K562 (cell line): ENCODE measurements at places on chromosomes 12 and 14.
A peak's percentile ranks its signal among the peaks of the same experiment; 100 is the strongest.

DNA sequence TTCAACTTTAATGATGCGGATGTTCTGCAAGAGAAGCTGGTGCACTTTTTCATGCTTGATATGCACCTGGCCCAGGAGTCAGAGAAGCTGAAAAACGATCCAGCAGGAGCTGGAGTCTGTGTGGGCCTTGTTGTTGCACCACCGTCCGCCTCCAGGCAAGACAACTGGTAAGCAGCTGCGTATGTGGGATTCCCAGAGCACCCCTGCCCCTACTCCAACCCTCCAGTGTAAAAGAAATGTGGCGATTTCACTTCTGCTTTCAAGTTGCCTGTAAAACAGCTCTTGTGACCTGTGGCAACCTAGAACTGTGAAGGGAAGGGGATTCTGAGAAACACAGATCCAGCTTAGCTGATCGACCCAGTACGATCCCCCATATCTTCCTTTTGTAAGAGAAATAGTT is 154.1 kb upstream of the PELI2 start:
- DNase-seq, result no peak

- DNase-seq, result no peak
These were observed 213.7 kb upstream of the NPAS3 start for GRCh38 chr14:32724867-32725471.

DNA sequence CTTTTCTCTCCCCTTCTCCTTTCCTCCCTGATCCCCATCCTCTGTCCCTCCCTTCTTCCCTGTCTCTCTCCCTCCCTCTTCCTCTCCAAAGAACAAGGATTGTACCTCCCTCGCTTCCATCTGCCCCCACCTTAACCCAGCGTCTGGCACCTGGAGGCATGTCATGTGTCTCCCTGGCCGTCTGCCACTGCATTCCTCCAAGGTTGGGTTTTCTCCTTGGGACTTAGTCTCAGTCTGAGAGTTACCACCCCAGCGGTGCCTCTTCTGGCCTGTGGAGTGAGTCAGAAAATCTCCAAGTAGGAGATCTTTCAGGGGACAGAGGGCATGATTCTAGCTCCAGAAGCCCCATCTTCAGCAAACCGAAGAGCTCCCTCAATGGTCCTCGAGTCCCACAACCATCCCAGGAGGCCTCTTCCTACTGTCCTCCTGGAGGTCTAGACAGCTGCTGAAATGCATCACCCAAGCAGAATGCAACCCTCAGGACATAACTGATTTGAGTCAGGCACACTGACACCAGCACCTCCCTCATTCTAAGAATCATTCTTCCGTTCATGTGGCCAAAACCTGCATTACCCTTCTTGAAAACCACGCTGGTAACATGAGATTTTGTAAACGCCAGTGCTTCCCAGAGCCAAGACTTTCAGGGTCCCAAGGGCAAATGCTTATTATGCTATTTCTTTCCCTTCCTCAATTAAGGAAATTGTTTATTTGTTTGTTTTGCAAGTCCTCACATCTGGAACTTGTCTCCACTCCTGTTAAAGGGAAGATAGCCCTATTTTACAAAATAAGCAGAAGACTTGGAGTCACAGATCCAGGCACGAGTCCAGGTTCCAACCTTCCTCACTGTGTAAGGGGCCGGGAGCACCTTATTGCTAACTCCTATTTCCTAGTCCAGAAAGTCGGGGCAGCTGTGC is 463.2 kb downstream of the BCL11B start:
- DNase-seq, result no peak

DNA sequence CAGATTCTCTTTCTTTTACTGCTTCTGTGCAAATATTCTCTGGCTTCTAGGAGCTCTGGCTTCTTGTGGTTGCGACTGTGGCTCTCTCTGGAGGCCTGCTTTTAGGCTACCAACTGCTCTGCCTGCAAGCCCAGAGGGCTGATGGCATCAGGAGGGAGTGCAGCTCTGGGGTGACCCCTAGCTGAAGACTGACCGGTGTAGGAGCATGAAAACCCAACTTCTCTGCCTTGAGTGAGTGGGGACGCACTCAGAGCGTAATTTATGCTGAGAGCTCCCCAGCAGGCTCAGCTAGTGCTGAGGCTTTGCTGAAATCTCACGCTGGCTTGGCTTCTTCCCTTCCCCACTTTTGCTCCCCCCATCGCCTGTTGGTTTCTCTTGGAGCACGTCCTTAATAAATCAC is 29.9 kb upstream of the RBM19 start:
- peak; percentile 12 for DNase-seq

DNA sequence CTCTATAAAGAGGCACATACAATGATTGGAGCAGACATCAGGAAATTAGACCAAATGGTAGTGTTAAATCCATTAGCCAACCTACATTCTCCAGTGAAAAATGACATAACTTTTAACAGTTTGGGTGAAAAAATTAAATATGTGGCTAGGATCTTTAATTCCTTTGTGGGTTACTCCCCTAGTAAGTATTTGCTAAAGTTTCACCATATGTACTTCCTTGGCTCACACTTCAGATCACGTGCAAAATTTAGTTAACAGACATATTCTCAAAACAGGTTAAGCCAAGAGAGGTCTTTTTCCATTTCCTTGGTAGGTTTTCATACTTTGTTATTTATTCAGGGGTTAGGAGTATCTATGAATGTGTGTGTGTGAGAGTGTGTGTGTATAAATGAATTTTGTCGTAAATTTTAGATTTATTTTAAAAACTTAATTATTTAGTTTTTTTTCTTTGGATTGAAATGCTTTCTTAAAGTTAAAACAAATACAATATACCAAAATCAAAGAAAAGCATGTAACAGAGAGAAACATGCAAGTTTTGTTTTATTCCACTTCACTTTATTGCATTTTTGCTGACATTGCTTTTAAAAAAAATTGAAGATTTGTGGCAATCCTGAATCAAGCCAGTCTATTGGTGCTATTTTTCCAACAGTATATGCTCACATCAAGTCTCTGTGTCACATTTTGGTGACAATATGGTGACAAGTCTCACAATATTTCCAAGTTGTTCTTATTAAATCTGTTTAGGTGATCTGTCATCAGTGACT is 258.7 kb downstream of the FLRT2 start:
- DNase-seq, result no peak

DNA sequence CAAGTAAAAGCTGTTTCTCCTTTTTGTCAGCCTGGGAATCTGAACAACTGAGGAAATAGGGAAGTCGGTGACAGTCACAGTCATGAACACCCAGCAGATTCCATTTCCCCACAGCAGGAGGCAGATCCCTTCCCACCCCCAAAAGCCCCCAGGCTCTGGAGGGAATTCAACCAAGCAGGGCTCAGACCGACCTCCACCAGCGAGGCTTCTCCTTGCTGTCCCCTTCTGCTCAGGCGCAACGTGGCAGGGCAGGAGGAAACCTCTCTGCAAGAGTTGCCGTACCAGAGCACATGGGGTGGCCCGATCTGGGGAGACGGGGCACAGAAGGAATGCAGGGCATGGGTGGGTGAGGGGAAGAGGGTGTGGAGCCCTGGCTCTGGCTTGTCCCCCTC is 319 bp downstream of the GALNT6 start:
- DNase-seq, result no peak

DNA sequence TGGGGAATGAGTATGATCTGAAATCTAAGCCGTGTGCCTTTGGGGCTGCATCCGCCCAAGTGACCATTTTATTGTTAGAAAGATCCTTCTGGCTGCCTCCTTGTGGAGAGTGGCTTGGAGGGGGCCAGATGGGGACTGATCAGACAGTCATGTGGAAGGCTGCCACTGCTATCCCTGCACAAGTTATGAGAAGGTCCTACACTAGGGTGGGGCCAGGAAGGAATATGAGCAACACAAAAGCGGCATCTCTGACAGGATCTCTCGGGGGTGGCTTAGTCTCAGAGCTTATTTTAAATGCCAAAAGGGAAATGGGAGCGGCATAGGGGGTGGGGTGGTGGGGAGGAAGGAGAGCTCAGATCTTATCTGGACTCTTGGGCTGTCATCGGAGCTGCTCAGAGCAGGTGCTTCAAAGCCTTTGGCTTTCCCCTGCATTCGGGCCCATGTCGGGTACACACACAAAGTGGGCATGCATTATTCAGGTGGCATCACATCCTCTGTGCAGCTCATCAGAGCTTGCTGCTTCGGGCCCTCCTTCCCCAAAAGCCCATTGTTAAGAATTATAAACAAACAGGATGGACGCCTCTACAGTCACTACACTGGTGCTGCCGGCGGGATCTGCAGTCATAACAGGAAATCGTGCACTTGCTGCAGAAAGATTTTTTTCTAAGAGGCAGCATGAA is 805.4 kb downstream of the VRK1 start:
- no peak for DNase-seq

GRCh38 chr14:91945751-91946621 is 1.5 kb downstream of the FBLN5 start:
- DNase-seq, result no peak

DNA sequence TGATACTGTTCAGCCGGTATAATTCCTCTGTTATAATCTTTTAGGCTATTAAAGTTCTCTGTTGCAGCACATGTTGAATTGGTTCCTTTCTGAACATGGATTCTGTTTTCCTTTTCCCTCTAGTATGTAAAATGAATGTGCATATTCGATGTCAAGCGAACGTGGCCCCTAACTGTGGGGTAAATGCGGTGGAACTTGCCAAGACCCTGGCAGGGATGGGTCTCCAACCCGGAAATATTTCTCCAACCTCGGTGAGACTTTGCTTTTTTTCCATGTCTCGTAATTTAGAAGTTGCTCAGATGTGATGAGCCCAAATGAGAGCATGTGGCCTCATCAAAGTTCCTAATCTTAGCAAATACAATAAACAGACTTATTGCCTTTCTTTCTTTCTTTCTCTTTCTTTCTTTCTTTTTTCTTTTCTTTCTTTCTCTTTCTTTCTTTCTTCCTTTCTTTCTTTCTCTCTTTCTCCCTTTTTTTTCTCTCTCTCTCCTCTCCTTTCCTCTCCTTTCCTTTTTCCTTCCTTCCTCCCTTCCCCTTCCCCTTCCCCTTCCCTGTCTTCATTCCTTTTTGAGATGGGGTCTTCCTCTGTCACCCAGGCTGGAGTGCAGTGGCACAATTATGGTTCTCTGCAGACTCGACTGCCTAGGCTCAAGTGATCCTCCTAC is 131.9 kb downstream of the PRKCH start:
- no peak for DNase-seq

DNA sequence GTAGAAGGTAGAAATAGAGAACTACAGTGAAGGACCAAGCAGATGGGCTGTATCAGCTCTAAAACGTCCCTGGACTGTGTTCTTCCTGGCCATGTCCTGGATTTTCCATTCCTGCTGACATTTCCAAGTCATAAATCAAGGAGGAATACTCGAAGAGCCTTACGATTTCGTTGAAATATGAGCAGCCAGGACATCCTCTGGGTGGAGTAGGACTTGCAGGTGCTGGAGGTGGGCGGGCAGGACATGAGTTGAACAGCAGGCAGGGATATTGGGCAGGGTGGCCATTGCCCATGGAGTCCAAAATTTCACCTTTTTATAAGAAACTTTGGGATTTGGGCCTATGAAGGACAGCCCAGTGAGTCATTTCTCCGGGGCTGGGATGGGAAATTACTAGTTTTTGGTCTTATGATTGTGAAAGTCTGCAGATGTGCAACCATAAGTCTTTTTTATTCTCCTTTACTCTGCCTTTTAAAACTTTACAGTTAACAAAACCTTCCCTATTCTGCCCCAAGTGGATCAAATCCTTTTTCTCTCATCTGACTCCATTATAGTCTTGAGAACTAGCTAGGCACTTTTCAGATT is 88.8 kb downstream of the TMX1 start:
- DNase-seq, result no peak

- DNase-seq, result no peak
These were observed 77.6 kb downstream of the STAB2 start for GRCh38 chr12:103664626-103665025.

GRCh38 chr12:56874821-56875220 is 59.4 kb downstream of the SDR9C7 start:
- no peak for DNase-seq

DNA sequence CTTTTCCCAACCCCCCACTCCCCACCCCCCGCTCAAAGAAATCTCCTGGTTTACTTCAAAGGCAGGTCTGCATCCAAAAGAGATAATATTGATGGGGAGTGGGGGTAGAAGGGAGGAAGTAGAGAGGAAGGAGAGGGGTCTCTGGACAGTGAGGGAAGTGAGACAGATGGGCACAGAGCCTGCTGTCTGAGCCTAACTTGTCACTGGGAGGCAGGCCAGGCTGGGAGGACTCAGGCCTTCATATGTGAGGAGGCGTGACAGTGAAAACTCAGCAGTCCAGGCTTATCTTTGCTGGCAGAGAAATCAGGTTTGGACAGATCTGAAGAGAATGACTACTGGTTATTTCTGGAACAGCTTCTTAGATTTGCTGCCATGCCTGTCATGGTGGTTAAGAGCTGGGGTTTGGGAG is 192.3 kb downstream of the NUAK1 start:
- peak; percentile 80 for DNase-seq

GRCh38 chr14:105324871-105325270 is 10.3 kb downstream of the PACS2 start:
- no peak for DNase-seq

DNA sequence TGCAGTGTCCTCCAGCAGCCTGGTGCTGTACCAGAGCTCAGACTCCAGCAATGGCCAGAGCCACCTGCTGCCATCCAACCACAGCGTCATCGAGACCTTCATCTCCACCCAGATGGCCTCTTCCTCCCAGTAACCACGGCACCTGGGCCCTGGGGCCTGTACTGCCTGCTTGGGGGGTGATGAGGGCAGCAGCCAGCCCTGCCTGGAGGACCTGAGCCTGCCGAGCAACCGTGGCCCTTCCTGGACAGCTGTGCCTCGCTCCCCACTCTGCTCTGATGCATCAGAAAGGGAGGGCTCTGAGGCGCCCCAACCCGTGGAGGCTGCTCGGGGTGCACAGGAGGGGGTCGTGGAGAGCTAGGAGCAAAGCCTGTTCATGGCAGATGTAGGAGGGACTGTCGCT is 15.2 kb downstream of the C12orf43 start:
- no peak for DNase-seq

GRCh38 chr12:76300297-76300665 is 47.9 kb downstream of the BBS10 start:
- DNase-seq, result no peak

DNA sequence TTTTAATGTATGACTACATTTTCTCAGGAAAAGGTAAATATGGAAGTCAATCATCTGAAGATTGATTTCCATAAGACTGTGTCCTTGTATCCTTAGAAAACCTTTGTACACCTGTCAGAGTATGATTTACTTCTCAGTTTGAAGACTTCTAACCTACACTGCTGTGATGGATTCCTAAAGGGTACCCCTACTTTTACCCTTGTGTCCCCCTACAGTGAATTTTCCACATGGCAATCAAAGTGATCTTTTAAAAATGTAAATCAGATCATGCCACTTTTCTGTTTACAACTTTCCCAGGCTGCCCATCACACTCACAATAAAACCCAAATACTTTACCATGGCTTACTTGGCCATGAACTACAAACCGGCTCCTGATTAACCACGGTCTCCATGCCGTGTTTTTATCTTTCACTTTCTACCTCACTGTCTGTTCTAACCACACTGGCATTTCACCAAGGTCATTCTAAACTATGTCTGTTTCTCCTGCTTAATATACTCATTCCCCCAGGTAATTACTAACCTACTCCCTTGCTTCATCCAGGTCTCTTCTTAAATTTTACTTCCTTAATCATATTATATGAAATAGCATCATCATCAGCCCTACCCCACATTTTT is 8.1 kb downstream of the DNAI7 start:
- DNase-seq, result no peak

GRCh38 chr12:1590221-1590979 is 4.0 kb downstream of the FBXL14 start:
- no peak for DNase-seq

- DNase-seq, result no peak
These were observed 498.3 kb downstream of the KCNH5 start for GRCh38 chr14:62546862-62547474.
